ENCODE measurements at places on chromosomes 2 and 18.

GRCh38 chr2:102180687-102180999 lies 6.2 kb upstream of the IL1RL2 start:
- DNase-seq = no peak

GRCh38 chr2:171227066-171227782 lies 66.5 kb upstream of the TLK1 start:
- no peak for DNase-seq

- no peak for DNase-seq
These were observed 48.9 kb upstream of the SPP2 start for GRCh38 chr2:234001380-234002160.

- peak; percentile 96 for DNase-seq
These were observed 80.9 kb downstream of the BCL2 start for GRCh38 chr18:63238693-63239075.

GRCh38 chr2:129740504-129740903 lies 239.0 kb upstream of the RAB6C start:
- no peak for DNase-seq

- no peak for DNase-seq
These were observed 125.4 kb upstream of the MYCN start for GRCh38 chr2:15814946-15815345.

GRCh38 chr18:76757335-76757734 lies 65.0 kb upstream of the ZNF236 start:
- no peak for DNase-seq

- DNase-seq = no peak
These were observed 43.2 kb downstream of the IL1R2 start for GRCh38 chr2:102034683-102035548.

DNA sequence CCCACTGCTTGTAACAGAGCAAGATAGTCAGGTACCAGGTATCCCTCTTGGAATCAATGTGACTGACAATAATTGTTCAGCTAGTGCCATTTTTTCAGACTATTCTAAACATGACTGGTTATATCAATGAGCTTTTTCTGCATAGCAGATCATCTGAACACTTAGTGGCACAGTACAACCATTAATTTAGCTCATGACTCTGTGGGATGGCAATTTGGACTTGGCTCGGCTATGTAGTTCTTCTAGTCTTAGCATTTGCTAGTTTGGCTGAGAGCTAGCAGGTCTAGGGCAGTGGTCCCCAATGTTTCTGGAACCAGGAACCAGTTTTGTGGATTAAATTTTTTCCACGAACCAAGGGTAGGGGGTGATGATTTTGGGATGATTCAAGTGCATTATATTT lies 1421.4 kb upstream of the NXPH2 start:
- DNase-seq = no peak

- no peak for DNase-seq
These were observed 18.3 kb upstream of the ENOSF1 start for GRCh38 chr18:730692-731091.

DNA sequence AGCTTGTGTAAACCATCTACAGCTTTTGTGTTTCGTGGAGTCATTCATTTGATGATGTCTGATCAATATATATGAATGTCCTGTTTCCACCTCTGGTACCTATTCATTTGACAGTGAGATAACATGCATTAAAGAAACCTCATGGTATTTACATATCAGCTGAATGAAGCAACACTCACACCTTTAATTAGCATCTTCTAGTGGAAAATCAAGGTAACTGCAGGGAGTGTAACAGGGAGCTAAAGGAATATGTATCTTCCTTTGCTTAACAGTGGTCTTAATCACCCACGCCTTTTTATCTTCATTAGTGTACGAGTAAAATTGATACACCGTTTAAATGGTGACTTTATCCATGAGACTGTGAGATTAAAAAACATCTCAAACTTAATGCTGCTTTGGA lies 15.6 kb downstream of the SLC39A10 start:
- no peak for DNase-seq

DNA sequence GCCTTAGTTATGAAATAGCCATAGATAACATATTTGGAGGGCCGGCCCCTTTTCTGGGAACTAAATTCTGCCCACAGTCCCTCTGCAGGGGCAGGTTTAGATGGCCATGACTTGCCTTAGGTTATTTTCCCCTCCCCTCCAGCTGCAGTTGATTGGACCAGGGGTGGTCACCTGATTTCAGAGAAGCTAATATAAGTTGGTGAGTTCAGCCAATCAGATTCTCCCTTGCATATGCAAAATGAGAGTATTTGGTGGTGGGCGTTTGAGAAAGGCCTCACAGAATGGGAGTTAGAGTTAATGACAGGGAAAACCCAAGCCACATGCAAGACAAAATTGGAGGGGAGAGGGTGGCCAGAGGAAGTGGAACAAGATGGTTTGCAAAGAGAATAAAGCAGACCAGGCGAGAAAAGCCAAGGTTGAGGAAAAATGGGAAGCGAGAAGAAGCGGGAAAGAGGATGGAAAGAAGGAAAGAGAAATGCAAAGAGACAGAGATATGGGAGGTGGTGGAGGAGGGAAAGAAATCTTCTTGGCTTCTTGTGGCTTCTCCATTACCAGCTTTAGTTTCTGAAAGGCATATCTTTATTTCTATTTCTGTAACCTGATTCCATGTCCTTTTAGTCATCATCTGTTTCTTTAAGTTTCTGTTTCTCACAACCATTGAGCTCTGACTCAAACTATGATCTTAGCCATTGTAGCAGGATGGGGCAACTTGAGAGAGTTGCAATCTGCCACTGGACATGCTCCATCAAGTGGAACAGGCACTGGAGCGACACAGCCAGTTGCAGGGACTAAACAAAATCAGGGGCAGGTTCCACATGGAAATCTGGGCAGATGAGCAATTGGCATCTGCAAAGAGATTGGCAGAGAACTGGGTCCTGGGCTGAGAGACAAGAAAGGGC lies 108.1 kb upstream of the SIX3 start:
- DNase-seq = no peak

DNA sequence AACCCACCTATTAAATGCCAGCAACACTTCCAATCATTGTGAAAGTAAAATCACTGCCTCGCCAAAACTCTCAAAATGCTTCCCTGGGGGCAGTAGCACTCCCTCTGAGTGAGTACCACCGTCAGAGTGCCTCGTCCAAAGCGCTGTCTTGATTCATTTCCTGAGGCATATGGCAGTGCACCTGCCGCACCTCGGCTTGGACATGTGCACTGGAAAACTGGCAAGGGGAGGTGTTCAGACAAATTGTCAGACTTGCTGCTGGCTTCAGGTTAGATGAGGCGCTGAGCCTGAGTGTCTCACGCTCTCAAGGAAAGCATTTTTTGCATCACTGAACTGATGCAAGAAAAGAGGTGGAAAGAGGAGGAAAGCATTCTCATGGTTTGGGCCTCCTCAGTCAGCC lies 132.8 kb downstream of the ATL2 start:
- DNase-seq = no peak

GRCh38 chr2:172300851-172301250 lies 126.5 kb upstream of the ITGA6 start:
- no peak for DNase-seq

- peak; percentile 53 for DNase-seq
These were observed 708 bp upstream of the RPIA start for GRCh38 chr2:88690591-88691338.

DNA sequence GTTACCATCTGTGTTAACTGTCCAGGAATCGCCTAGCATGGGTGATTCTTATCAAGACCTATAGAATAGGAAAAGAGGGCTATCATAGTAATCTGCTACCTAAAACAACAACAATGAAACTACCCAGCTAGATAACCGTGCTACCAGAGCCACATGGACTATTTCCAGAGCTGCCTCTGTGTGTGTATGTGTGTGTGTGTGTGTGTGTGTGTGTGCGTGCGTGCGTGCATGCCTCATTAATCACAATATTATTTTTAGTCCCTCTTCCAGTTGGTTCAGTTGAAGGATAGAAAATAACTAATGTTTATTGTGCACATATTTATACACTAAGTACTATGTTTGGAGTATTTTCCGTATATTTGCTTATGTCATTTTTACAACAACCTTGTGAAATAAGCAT lies 201.1 kb downstream of the SP3 start:
- DNase-seq = no peak

- no peak for DNase-seq
These were observed 274.3 kb downstream of the PRKCE start for GRCh38 chr2:45925636-45926366.

- no peak for DNase-seq
These were observed 60.3 kb downstream of the VRK2 start for GRCh38 chr2:58106896-58107295.

DNA sequence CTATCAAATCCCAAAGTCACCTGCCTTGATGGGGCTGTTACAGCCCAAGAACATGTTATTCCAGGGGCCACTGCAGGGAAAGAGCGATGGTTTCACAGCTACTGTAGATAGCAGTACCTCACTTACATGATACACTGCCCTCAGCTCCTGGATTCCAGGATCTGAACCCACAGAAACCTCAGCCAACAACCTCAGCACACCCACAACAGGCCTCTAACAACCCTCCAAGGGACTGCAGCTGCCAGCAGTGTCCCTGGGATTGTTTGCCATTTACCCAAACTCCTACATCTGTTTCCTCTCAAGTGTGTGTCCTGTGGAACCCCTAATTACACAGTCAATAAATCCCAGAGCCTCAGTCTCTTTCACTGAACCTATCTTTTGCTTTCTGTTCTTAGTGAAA lies 28.2 kb downstream of the OSBPL1A start:
- DNase-seq = no peak

- no peak for DNase-seq
These were observed 44.0 kb downstream of the CCDC85A start for GRCh38 chr2:56227811-56228210.

GRCh38 chr2:105802587-105802986 lies 57.9 kb downstream of the NCK2 start:
- peak; percentile 57 for DNase-seq

DNA sequence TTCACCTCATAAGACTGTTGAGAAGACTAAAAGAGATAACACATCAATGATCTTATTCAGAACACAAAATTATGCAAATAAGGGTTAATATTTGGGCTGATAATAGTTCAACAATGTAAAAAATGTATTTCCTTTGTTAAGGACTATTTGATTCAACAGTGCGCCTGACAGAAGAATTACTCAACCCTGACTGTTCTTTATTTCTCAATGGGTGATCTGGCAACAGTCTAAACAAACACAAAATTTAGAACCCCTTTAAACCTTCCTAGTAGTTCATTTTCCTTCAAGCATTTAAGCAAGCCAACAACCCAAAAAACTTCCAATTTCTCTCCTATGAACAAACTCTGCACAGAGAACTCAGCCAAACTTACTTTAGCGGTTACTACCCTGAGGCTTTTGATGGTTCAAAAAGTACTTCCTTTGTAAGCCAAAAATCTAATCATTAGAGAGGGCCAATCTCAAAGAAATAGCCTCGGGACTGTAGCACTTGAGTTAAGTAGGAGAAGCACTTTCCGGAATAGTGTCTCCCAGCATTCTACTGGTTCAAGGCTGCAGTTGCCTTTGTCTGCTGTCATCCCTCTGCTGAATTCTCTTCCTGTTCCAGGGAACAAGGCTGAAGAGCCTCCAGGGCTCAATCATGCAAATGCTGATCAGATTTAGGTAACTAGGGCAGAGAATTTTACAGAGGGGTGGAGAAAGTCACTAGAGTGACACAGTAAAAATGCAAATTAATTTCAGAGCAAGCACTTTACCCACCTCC lies 40.9 kb upstream of the MAPK4 start:
- no peak for DNase-seq

- DNase-seq = no peak
These were observed 20.7 kb upstream of the NT5C1B start for GRCh38 chr2:18610090-18610489.

- no peak for DNase-seq
These were observed 20.0 kb upstream of the RNF149 start for GRCh38 chr2:101328474-101329007.

GRCh38 chr2:200399046-200399445 lies 92.6 kb downstream of the SPATS2L start:
- no peak for DNase-seq

- peak; percentile 27 for DNase-seq
These were observed 18.8 kb downstream of the EPHA4 start for GRCh38 chr2:221553333-221553732.

- DNase-seq = no peak
These were observed 85.4 kb upstream of the TMEM18 start for GRCh38 chr2:762646-763045.

GRCh38 chr18:2654928-2655177 lies 673 bp upstream of the SMCHD1 start:
- DNase-seq = no peak

DNA sequence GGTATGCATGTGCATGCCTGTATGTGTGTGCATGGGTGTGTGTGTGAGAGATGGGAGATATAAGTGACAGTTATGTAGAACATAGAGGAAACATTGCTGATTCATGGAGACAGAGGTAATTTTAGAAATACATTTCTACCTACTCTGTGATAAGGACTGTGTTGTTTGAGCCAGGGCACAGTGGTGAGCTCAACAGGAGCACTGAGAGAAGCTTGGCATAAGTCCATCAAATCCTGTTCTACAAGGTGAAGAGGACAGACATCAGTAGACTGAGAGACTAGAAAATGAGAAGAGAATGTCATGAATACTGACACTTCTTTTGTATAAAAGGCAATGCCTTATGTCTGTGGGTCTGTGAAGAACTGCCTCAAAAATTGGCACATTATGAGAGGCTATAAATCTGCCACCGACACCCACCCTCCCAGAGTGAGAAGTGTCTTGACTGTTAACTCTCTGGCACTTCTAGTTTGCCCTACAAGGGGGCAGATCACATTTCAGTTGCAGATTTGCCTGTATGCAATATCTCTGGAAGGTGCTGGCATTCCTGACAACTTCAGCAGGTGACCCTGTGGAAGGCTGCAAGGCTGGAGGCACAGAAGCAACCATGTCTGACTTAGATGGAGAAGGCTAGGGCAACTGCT lies 962.3 kb upstream of the NRXN1 start:
- DNase-seq = peak; percentile 93

DNA sequence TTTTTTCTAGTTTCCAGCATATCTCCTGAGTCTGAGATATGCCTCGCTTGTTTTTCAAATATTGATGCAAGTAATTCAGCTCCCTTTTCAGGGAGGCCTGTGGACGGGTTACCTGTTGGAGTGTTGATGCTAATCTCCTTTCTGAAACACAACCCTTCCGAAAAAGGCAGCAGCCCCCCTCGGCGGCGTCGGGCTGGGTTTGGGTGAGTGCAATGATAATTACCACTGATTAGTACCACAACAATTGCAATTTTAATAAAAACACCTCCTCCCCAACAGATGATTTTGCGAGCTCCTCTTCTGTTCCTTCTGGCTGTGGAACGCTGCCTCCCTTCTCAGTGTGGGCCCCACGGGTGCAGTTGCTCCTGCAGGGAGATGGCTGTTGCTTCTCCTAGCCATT lies 66.3 kb downstream of the PTGR3 start:
- no peak for DNase-seq

Measured in NCI-H345 (cell line).